ENCODE measurements at places on chromosomes 1 and 21. TPM values are rescaled to one million over a fixed set of nuclear protein-coding genes. Genes with fewer than 3 reads are reported as not detected.
A peak's percentile ranks its signal among the peaks of the same experiment; 100 is the strongest.

DNA sequence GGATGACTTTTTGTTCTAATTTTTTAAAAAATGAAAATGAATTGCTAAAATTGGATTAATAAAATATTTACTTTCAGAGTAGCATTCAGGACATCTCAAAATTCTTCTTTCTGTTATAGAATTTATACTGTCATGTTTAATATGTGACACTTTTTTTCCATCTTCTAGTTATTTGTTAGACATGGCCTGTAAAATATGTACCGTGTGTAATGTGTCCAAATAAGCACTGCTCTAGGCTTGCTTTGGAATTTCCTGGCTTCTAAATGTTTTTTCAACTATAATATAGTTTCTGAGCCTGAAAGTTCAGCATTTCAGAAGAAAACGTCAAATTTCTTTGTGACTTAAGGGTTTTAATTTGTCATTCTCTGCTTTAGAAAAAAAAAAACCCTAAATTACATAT, 243.6 kb downstream of the DNM3 start:
- no peaks in the 10 kb centered on the region for H3K36me3 ChIP-seq
- no peak for DNase-seq
- H3K4me1 ChIP-seq = peaks cover under 1% of the 10 kb centered on the region
- H3K4me3 ChIP-seq = no peak overlapping the region
- H3K27me3 ChIP-seq = no peaks in the 10 kb centered on the region
- no peak overlapping the region for H3K27ac ChIP-seq

Gene SLAMF9
- total RNA-seq = not detected

GRCh38 chr1:117215733-117216462, 5.2 kb upstream of the VTCN1 start:
- H3K27me3 ChIP-seq = no peaks in the 10 kb centered on the region
- no peak overlapping the region for H3K27ac ChIP-seq

Gene HSPA6
- 0.52 TPM for total RNA-seq

Gene SPATA17
- 4.5 TPM for total RNA-seq

DNA sequence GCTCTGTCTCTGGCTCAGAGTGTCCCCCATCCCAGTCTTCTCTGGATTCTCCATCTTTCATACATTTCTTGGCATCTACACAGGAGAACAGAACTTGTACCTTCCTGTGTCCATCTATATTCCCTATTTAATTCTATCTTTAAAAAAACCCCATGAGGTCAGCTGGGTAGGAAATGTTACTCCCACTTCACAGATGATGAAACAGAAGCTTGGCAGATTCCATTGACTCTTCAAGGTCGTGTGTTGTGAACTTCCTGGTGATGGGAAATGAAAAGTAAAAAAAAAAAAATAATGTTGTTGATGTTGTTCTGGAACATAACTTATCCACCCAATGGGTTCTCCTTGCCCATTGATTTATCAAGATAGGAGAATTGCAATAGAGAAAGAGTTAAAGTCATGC, 8.9 kb downstream of the CHI3L2 start:
- peaks cover 11% of the 10 kb centered on the region for H3K4me1 ChIP-seq
- no peak overlapping the region for H3K27ac ChIP-seq

DNA sequence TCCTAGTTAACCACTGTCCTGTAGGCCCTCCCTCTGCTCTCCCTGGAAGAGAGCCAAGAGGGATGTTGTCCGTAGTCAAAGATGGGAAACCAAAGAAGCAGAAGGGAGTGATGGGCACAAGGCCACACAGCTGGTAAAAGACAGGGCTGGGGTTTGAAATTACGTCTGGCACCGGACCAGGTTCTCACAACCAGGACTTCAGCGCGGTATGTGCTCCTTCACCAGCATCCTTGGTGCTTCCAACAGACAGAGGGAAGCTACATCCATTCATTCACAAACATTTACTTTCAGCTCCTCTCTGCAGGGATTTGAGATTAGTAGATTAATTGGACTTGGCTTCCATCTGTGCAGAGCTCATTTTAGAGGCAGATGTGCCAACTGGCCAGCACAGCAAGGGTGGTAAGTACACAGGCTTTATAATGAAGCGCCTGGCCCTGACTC, 191.2 kb downstream of the TRABD2B start:
- H3K4me3 ChIP-seq = no peak overlapping the region
- no peak overlapping the region for H3K27ac ChIP-seq
- no peaks in the 10 kb centered on the region for H3K27me3 ChIP-seq
- no peaks in the 10 kb centered on the region for H3K36me3 ChIP-seq
- no peak for DNase-seq
- peaks cover 24% of the 10 kb centered on the region for H3K4me1 ChIP-seq

DNA sequence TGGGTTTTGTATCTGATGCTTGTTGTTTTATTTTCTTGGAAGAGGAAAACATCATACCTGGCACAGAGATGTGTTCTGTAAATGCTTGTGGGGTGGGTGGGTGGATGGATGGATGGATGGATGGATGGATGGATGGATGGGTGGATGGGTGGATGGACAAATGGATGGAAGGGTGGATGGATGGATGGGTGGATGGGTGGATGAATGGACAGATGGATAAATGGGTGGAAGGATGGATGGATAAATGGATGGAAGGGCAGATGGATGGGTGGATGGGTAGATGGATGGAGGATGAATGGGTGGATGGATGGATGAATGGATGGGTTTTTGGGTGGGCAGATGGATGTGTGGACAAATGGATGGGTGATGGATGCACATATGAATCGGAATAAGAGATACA, 111.5 kb downstream of the PDE9A start:
- no peaks in the 10 kb centered on the region for H3K36me3 ChIP-seq
- no peaks in the 10 kb centered on the region for H3K4me1 ChIP-seq
- H3K27ac ChIP-seq = no peak overlapping the region
- DNase-seq = no peak
- no peak overlapping the region for H3K4me3 ChIP-seq

Gene KMO
- total RNA-seq = 1.8 TPM

Gene VAV3
- total RNA-seq = 3.0 TPM

Gene FMN2
- 5.3 TPM for total RNA-seq

DNA sequence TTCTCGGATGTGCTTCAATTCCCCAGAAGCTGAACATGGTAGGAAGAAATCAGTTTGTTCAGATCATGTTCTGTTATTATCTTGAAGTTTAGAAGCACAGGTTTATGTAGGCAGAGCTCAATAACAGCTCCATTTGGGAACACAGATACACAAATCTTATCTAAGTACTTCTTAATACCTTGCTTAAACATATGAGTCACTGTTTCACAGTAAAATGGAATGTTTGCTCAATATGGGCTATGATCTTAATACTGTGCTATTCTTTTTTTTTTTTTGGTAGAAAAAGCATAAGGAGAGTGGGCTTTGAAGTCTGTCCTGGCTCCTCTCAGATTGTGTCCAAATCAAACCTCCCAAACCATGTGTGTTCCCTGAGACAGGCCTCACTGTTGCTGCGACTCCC, 13.4 kb downstream of the PROK1 start:
- peaks cover 11% of the 10 kb centered on the region for H3K4me1 ChIP-seq
- H3K4me3 ChIP-seq = no peak overlapping the region
- no peak overlapping the region for H3K27ac ChIP-seq
- no peaks in the 10 kb centered on the region for H3K27me3 ChIP-seq

Gene NHLH1
- 0.20 TPM for total RNA-seq

Gene S100B
- total RNA-seq = not detected

DNA sequence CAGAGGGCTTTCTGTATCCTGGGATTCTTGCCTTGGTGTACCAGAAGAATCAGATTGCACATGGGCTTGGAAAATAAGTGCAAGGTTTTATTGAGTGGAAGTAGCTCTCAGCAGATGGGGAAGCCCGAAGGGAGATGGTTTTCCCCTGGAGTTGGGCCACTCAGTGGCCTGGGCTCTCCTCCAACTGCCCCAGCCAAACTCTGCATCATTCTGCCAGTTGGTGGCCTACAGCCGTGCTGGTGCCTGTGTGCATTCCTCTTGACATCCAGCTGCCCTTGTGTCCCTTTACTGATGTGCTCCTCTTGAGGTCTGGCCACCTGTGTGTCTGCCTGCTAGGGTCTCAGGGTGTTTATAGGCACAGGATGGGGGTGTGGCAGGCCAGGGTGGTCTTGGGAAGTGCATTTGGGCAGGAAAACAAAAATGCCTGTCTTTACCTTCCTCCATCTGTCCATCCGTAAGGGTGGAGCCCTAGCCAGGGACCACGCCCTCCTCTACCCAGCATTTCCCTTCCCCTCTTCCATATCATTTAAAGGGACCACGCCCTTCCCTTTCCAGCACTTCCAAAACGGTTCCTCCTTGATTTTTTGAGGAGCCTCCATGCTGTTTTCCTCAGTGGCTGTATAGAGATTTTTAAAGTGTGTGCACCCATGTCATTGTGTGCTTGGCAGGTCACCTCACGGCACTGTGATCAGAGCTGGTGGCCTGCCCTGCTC, 18.9 kb downstream of the SNAP47 start:
- H3K27me3 ChIP-seq = no peaks in the 10 kb centered on the region
- peaks cover 62% of the 10 kb centered on the region for H3K36me3 ChIP-seq
- DNase-seq = peak; percentile 48
- peaks cover 27% of the 10 kb centered on the region for H3K4me1 ChIP-seq

GRCh38 chr1:68128157-68128556, 77.7 kb upstream of the DIRAS3 start:
- no peak overlapping the region for H3K4me3 ChIP-seq
- H3K27me3 ChIP-seq = no peaks in the 10 kb centered on the region
- H3K4me1 ChIP-seq = no peaks in the 10 kb centered on the region
- no peak overlapping the region for H3K27ac ChIP-seq
- DNase-seq = peak; percentile 8

GRCh38 chr1:214966346-214966745, 116.2 kb upstream of the KCNK2 start:
- H3K27ac ChIP-seq = no peak overlapping the region
- no peak overlapping the region for H3K4me3 ChIP-seq
- no peak for DNase-seq
- no peaks in the 10 kb centered on the region for H3K4me1 ChIP-seq
- no peaks in the 10 kb centered on the region for H3K36me3 ChIP-seq

Gene KCNE2
- not detected for total RNA-seq

- H3K36me3 ChIP-seq = no peaks in the 10 kb centered on the region
- H3K4me3 ChIP-seq = no peak overlapping the region
- DNase-seq = no peak
- H3K27me3 ChIP-seq = peaks cover 28% of the 10 kb centered on the region
Observed at GRCh38 chr1:245453541-245453940, 298.8 kb downstream of the KIF26B start.

Gene SRSF4
- total RNA-seq = 95.8 TPM

DNA sequence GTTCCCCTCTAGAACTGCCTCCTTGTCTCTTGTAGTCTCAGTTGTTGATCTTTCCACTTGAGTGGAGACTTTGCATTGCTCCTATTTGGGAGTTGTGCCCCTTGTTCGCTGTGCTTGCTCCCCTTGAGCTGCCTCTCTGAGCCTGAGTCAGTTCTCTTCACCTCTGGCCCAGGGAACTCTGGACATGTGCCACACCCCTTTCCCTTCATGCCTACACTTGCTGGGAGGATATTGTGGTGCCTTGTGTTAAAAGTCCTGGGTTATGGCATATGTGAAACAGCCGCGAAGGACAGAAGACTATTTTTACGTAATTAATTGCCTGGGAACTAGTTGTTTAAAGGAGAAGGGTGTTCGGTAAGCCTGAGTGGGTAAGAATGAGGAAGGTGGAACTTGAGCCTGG, 32.2 kb upstream of the RPTN start:
- H3K4me1 ChIP-seq = peaks cover 32% of the 10 kb centered on the region
- no peaks in the 10 kb centered on the region for H3K36me3 ChIP-seq
- peak overlapping the region; percentile 3 for H3K4me3 ChIP-seq
- H3K27me3 ChIP-seq = peaks cover 11% of the 10 kb centered on the region
- no peak overlapping the region for H3K27ac ChIP-seq

DNA sequence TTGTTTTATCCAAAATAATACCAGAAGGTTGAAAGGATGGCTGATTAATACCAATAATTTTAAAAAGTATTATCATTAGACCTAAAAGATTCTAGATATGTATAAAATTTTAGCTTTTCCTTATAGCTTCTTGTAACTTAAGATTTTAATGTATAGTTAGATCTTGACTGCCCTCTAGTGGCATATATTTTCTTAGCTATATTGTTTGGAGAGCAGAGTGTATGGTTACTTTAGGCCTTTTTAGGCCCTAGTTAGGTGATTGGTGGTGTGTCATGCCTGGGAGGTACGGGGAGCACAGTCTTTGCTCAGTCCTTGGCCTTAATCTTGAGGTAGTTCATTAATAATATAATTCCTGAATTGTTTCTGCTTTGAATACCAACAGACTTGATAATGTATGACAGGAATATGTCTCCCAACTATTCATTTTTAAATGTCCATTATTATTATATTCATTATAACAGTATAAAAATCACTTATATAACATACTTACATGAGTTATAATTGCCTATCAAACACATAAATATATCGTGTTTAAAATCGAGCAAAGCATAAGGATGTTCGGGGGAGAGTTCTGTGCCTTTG, 328.4 kb downstream of the ZP4 start:
- no peaks in the 10 kb centered on the region for H3K4me1 ChIP-seq
- H3K4me3 ChIP-seq = no peak overlapping the region
- no peak overlapping the region for H3K27ac ChIP-seq
- no peaks in the 10 kb centered on the region for H3K36me3 ChIP-seq

- H3K36me3 ChIP-seq = no peaks in the 10 kb centered on the region
- DNase-seq = peak; percentile 1
- H3K4me1 ChIP-seq = no peaks in the 10 kb centered on the region
- no peak overlapping the region for H3K27ac ChIP-seq
Observed at GRCh38 chr1:96145492-96145891, 576.1 kb upstream of the PTBP2 start.

DNA sequence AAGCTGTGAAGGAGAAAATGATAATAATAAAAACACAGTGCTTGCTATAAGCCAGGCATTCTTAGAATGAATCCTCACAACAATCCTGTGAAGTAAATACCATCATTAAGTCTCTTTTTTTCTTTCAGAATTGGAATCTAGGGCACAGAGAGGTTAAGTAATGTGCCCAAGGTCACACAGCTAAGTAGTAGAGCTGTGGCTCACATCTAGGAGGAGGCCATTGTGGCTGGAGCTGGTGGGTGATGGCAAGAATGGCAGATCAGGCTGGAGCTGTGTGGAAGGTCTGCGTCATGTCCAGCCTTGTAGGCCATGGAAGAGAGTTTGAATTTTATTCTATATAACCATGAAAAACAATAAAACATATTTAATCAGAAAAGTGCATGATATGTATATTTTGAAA, 38.2 kb upstream of the TSPAN2 start:
- no peak overlapping the region for H3K4me3 ChIP-seq
- no peaks in the 10 kb centered on the region for H3K4me1 ChIP-seq
- DNase-seq = no peak

- no peak overlapping the region for H3K27ac ChIP-seq
- DNase-seq = no peak
- no peak overlapping the region for H3K4me3 ChIP-seq
- no peaks in the 10 kb centered on the region for H3K27me3 ChIP-seq
- H3K36me3 ChIP-seq = no peaks in the 10 kb centered on the region
- H3K4me1 ChIP-seq = no peaks in the 10 kb centered on the region
Observed at GRCh38 chr1:199182186-199182843, 543.5 kb downstream of the PTPRC start.

GRCh38 chr1:15207031-15207828, 39.8 kb upstream of the FHAD1 start:
- no peak for DNase-seq
- no peak overlapping the region for H3K4me3 ChIP-seq
- H3K27me3 ChIP-seq = no peaks in the 10 kb centered on the region
- H3K4me1 ChIP-seq = no peaks in the 10 kb centered on the region
- H3K36me3 ChIP-seq = no peaks in the 10 kb centered on the region

Gene CAPN8
- 1.0 TPM for total RNA-seq

GRCh38 chr1:172224871-172225270, 195.6 kb upstream of the C1orf105 start:
- H3K27ac ChIP-seq = no peak overlapping the region
- H3K27me3 ChIP-seq = no peaks in the 10 kb centered on the region
- DNase-seq = no peak

GRCh38 chr1:21579791-21580190, 70.6 kb downstream of the ALPL start:
- no peak overlapping the region for H3K27ac ChIP-seq
- peaks cover 12% of the 10 kb centered on the region for H3K27me3 ChIP-seq
- no peaks in the 10 kb centered on the region for H3K36me3 ChIP-seq
- no peaks in the 10 kb centered on the region for H3K4me1 ChIP-seq

Gene RORC
- 0.40 TPM for total RNA-seq

Data from MCF 10A (cell line).